ENCODE measurements at places on chromosomes 1 and 21.

DNA sequence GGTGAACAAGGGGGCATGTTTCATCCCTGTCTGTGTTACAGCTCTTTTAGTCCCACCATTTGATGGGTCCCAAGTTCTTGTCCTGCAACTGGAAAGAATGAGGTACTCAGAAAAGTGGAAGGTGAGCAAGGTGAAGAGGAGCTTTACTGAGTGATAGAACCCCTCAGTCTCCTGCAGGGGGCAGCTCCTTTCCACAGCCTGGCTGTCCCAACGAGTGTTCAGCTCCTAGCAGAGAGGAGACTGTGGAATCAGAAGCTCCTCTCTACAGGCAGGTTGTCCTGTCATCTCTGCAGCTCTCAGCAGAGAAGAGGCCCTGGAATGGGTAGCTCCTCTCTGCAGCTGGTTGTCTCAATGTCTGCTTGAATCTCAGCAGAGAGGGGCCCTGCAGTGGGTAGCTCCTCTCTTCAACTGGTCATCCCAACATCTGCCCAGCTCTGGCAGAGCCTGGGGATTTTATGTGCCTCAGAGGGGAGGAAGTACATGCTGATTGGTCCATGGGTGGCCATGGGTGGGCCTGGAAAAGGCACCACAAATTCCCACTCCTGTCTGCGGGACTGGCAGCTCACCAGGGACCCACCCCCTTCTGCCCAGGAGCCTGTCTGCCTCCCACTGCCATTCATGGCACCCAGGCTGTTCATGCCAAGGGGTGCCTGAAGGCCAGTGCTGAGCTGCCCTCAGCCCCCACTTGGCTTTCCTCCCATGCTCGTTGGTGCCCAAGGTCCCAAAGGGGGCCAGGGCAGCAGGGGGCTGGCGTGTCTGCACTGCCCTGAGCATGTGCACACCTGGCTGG, 25.7 kb downstream of the LDLRAD1 start:
- DNase-seq = peak; percentile 16

GRCh38 chr1:43935711-43936427, 2.3 kb downstream of the ARTN start:
- no peak for DNase-seq

DNA sequence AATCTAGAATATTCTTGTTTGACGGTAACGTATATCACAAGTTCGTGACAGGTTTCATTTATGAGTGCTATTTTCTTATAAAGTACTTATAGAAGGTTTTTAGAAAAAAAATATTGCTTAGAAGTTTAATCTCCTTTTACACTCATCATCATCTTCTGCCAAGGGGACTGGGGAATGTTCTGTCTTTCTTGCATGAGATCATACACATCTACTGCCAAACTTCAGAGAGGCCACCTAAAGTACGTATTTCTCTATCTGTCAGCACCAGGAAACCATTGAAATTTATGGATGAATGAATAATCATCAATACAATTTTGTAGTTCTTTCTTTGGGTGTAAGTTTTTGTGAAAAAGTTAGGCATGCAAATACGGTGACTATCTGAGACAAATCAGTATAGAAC, 245.8 kb downstream of the SPATA17 start:
- DNase-seq = no peak

GRCh38 chr1:175690915-175691314, 52.5 kb downstream of the TNR start:
- no peak for DNase-seq

DNA sequence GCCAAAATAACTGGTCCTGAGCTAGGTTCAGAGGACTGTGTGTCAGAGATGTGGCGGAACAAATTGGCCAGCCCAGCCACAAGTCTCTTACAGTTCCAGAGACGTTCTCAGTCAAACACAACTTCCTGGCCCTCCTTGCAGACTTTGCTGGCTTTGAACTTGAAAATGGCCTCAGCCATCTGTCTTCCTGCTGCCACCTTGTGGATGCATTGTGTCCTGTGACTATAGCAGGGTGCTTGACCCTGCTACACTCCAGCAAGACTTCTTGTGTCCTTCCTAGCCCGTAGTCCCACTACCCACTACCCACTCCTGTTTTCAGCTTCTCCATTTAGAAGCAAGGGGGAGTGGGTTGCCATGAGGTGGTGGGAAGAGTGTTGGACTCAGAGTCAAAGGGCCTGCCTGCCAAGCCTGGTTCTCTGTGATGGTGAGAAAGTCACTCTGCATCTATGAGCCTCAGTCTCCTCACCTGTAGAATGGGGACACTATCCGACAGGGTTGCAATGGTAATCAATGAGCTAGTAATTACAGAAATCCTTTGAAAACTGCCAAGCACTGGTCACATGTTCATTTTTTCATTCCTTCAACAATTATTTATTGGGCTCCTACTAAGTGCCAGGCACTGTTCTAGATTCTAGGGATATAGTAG, 109.9 kb downstream of the IGSF21 start:
- DNase-seq = peak; percentile 30
